HuH-7 (cell line): ENCODE measurements at places on chromosomes 1 and 21.

DNA sequence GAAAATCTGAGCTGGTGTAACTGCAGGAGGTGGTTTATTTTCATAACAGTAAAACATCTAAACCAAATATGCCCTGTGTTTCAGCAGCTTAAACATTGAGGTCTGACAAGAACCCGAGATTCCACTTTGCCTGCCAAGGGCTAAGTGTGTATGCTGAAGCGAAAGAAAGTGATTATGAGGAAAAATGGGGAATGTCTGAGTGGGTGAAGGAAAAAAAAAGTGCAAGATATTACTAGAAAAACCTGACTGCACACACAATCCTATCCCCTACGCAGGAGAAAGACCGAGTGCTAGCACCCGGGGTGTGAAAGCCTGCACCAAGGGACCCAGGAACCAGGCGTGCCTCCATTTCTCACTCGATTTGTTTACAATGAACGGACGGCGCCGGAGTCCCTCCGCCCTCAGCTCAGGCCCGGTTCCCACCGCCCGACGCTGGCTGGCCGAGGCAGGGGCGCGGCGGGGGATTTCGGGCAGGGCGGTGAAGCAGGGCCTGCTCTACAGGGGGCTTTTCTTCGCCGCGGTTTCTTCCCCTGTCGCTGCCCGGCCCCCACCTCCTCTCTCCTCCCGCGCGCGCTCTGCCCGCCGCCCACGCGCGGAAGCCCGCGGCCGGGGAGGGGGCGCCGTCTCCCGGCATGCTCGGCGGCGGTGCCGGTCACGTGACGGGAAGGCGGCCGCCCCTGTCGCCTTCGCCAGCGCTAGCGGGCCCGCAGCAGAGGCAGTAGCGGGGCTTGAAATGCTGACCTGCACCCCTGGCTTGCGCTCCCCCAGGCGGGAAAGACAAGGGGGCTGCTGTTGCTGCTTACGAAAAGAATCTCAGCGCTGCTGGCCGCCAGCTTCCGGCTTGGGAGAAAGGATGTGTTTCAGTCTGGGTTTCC lies 35.9 kb downstream of the ITPKB start:
- no peak for DNase-seq

GRCh38 chr1:201945157-201945556 lies 1.2 kb downstream of the LMOD1 start:
- no peak for DNase-seq

GRCh38 chr21:28459193-28459592 lies 533.5 kb downstream of the LTN1 start:
- no peak for DNase-seq

- DNase-seq, result no peak
Measured at GRCh38 chr1:39105841-39106765, 80.0 kb downstream of the NDUFS5 start.

GRCh38 chr1:185348985-185349384 lies 31.9 kb upstream of the IVNS1ABP start:
- no peak for DNase-seq

DNA sequence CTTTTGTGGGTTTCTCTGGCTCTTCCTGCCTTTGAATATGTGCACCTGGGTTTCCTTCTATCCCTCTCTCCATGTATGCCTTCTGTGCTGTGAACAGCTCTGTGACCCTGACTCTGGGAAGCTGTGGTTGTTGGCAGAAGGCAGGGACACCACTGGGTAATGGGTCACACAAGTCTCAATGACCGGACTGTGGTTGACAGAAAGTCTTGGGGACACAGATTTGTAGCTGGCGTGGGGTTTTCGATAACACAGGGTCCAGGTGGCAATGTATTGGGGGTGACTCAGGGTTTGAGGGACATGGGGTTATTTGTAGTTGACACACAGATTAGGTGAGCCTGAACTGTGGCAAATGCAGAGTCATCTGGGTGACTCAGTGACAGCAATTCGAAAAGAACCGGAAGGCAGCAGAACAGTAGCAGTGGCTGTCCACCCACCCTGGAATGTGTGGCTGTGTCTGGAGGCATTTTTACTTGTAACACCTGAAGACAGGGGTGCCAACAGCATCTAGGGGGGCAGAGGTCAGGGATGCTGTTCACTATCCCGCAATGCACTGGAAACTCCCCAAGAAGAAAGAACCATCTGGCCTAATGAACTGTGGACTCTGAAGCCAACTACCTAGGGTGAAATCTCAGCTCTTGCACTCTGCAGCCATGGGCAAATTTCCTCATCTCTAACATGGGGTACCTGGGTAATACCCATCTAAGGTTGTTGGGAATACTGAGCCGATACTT lies 13.0 kb upstream of the SLC6A9 start:
- no peak for DNase-seq

DNA sequence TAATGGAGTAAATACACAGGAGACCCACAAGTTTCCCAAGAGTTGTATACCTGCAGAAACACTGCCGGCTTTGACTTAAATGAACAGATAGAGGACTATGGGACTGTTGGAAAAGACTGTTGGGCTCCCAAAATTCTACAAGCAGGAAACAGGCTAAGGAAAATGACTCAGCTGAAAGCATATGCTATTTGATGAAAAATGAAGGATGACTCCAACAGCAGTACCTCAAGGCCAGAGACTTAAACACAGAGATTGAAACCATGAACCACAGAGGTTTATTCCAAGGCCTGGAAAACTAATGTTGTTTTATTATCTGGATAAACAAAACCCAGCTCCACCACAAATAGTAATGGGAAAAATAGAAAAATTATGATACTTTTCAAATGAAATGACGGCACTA lies 187.7 kb downstream of the TNFSF18 start:
- DNase-seq, result no peak

DNA sequence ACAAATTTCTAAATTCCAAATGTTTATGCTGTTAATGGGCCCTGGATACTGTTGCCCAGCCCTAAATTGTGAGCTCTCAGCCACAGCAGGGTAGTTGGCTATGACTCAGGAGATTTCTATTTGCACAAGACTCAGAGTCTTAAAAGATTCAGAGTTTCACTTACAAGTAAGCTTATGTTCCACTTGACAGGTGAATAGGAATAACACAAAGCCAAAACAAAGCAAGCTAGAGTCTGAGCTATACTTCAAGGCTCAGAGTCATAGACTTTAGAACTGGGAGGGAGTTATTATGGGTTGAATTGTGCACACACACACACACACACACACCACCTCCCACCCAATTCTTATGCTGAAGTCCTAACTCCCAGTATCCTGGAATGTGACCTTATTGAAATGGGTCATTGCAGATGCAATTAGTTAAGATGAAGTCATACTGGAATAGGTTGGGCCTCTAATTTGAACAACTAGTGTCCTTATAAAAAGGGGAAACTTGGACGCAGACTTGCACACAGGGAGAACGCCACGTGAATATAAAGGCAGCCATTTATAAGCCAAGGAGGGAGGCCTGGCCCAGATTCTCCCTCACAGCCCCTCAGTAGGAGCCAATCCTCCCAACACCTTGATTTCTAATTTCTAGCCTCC lies 30.2 kb downstream of the PRDX6 start:
- DNase-seq, result no peak

DNA sequence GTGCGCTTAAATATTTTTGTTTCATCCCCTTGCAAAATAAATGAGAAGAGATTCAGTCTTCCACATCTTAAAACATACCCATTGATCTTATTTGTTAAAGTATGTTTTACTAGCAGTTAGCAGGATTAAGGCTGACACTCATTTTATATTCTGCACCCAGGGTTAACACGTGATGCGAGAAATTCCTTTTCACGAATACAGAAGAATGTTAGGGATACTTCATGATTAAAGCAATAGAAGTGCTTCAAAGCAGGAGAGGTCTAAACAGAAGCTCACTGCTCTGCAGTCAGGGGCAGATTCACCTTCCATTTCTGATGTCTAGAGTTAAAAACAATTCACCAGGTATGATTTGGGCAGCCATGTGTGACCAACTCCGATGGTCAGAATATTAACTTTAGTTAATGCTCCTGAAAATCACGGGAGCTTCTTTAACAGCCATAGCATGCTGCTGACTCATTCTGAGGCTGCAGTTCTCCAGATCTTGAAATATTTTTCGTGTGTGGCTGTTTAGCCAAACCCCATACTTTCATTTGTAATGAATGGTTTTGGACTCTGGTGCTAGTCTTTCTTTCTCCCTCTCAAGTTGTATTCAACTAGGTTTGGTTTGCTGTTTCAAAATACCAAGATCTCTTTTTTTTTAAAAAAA lies 19.7 kb downstream of the BCAR3 start:
- DNase-seq, result no peak

- no peak for DNase-seq
Measured at GRCh38 chr1:244021427-244021826, 29.7 kb upstream of the ZBTB18 start.

DNA sequence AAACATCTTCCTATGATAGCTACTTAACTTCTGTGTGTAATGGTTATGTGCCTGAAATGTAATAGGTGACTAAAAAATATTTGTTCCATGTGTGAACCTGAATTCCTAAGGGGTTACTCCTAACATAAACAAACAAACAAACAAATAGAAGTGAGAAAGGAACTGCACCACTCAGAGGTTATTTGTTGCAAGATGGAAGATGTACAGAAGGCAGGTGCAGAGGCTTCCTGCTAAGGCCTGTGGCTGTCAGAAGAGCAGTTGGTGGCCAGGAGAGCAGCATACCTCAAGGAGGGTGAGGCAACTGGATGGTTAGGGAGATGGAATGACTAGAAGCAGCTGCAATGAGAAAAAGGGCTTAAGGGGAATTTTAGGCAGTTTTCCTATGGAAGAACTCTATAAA lies 940.6 kb downstream of the TTLL7 start:
- DNase-seq, result no peak

GRCh38 chr21:20783611-20784010 lies 214.6 kb upstream of the NCAM2 start:
- no peak for DNase-seq

DNA sequence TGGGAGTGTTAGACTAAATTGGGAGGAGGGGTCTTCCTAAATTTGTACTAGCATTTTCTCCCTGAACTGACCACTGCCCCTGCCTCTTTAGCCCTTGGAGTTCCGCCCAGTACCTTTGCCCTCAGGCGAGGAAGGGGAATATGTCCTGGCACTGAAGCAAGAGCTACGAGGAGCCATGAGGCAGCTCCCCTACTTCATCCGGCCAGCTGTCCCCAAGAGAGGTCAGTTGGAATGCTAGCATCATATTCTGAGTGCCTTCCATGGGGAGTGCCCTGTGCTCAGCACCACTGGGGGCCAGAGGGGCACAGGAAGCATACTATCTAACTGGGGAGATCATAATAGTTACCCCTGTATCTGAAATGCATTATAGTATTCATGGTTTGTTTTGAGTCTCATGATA lies 10.7 kb downstream of the POLR3GL start:
- DNase-seq, result no peak

DNA sequence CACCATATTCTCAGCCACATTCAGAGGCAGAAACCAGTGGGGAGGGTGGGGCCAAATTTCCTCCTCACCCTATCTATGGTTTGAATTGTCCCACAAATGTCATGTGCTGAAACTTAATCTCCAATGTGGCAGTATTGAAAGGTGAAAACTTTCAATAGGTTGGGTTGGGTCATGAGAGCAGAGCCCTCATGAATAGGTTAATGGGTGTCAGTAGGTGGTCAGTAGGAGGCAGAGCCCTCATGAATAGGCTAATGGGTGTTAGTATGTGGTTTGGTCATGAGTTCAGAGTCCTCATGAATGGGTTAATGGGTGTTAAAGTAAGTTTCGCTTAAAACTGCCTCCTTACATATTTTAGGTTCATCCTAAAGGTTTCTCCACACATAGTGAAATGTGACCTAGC lies 170.0 kb downstream of the FCRL5 start:
- DNase-seq, result no peak

- no peak for DNase-seq
Measured at GRCh38 chr21:45330851-45331261, 43.2 kb upstream of the POFUT2 start.

GRCh38 chr1:57620605-57621004 lies 196.7 kb upstream of the DAB1 start:
- no peak for DNase-seq

DNA sequence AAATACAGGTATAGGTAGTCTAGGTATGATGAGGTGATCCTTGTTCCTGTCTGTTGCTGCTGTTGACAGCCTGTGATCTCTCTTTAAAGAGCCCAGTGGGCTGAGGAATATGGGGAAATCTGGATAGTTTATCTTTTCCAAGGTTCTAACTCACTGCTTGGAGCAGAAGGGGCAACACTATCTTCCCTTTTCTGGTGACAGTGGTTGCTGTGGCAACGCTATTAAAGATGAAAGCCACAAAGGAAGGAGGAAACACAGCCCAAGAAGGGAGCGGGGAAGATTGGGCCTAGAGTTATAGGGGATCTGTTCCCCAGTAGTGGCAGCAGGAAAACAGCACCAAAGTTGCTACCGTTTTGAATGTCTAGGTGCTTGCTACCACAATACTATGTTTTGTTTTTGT lies 8.8 kb downstream of the PCP4L1 start:
- DNase-seq, result no peak

DNA sequence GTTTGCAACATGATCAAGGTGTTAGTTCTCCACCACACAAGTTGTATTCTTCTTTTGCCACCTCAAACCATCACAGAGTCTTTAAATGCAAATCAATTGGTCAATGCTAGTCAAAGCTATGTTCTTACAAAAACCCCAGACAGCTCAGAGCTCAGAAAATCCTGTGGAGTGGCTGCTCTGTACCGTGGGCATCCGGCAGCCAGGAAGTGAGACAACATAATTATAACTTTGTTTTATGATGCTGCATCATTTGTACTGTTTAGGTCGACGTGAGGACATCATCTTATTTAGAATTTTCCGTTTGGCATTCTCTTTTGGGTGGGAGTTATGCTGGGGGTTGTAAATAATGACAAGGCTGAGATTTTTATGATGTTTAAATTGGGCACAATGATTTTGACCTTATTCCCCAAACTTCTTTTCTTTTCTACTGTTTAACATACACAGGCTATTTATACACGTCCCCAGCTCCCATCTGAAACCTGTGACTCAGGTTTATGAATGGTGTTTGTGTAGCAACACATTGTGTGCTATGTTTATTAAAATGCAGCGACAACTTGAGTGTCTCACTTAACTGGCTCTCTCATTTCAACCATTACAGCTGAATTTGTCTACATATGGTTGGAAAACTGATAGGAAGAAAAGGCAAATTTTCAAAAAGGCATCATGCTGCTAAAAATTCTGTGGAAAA lies 124.0 kb downstream of the CNIH3 start:
- no peak for DNase-seq

- DNase-seq, result no peak
Measured at GRCh38 chr1:37186246-37186756, 152.0 kb upstream of the GRIK3 start.

GRCh38 chr1:230681599-230681998 lies 32.3 kb downstream of the AGT start:
- DNase-seq, result peak; percentile 64

- DNase-seq, result no peak
Measured at GRCh38 chr1:230267338-230268065, 158.6 kb downstream of the PGBD5 start.

DNA sequence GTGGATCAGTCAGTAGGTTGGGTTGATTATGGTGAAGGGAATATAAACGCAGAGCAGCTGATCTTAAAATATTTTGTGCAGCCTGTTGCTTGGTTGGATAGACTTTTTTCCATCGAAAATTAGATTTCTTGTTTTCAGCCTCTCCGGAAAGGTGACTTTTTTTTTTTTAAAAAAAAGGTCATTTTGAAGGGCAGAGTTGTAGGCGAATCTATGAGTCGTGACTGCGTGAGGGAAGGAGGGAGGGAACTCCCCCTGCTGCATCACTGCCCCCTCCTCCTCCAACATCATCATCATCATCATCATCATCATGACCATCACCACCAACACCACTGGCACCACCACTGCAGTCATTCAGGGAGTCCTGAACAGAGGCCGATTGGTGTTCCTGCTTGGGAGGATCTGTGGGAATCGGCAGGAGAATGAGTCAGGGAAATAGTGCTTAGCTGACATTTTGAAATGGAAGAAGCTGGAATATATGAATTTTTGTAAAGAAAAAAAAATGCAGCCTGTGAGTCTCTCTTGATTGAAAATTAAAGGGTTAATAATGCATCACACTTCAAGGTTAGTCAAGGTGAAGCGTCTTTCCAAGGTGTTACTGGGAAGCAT lies 1.2 kb downstream of the ATP1B1 start:
- no peak for DNase-seq
